Activated CD4-positive, alpha-beta T cell treated with anti-CD3 and anti-CD28 coated beads for 36 hours (primary cell): ENCODE measurements at places on chromosomes 11 and 22.

GRCh38 chr11:106389101-106389500 is 311.6 kb downstream of the AASDHPPT start:
- DNase-seq = no peak

- DNase-seq = peak; percentile 80
Observed at GRCh38 chr11:2156416-2157182, 4.4 kb downstream of the INS start.

GRCh38 chr22:23065495-23066122 is 4.7 kb upstream of the GNAZ start:
- no peak for DNase-seq

GRCh38 chr11:111540937-111541253 is 375 bp downstream of the LAYN start:
- no peak for DNase-seq

DNA sequence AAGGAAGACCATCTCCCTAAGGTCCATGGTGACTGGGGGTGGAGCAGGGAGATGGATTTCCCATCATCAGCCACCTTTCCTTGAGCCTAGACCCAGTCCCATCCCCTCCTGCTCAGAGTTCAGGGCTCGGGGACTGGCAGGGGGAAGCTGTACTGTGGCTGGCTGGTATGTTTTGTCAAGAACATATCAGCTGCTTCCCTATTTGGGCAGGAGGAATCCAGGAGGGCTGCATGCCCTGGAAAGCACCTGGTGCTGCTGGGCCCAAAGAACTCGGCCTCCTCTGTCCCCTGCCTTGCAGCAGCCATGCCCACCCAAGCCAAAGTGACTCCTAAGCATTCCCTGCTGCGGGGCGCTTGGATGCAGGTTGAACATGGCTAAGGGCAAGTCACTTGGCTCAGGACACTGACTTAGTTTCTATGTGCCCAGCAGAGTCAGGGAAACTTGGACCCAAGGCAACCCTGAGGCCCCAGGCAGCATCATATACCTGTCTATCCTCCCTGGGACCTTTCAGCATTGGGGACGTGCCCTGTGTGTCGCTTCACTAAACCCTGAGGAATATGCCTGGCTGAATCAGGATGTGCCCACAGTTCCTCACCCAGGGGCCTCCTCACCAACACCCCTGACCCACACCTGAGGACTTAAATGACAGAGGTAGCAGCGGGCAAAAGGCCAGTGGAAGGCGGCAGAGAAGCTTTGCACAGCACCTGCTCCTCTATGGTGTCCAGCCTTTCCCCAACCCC is 43.1 kb downstream of the BUD13 start:
- no peak for DNase-seq

DNA sequence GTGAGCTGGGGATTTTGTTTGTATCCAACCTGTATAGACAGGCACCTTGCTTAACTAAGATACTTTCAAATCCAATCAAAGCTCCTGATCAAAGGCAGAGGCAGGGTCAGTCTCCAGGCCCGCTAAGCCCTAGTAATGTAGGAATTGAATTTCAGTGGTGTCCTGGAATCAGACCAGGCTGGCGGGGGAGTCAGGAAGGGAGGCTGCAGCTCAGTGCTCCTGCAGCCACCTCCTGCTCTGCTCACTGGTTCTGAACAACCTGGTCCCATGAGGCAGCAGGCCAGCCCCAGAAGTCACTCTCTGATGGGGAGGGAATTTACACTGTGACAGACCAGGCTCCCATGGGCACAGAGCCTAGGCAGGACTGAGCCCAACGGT is 38.5 kb upstream of the GALNT18 start:
- DNase-seq = no peak

DNA sequence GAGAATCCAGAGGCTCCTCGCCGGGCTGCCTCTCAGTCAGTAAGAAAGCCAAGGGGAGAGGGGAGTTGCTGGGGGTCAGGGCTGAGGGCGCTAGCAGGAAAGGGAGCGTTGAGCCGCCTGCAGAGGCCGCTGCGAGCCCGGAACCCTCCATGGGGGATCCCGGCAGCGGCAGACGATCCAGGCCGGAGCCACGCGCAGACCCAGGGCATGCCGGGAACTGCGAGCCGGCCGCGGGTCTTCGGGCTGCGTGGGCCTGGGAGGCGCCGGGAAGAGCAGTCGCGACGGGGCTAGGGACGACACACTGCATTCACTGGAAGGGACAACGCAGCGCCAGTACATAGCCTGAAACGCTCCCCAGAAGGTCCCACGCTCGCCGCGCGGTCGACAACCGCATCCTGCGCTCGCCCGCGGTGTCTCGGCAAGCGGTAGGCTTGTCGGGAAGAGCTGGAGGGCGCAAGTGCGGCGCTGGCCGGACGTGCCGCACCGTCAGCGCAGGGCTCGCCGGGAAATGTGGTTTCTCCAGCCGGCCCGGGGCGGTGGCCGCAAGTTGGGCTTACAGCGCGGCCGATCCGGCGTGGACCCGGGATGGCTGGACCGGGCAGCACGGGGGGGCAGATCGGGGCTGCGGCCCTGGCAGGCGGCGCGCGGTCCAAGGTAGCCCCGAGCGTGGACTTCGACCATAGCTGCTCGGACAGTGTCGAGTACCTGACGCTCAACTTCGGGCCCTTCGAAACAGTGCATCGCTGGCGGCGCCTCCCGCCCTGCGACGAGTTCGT is at the start of gene LZTR1:
Gene LZTR1, plus strand, starts transcription at position 511 of the 776 bp plus-strand sequence. Its CDS starts 75 bp downstream, at position 586.
- peak; percentile 85 for DNase-seq
